ENCODE measurements at places on chromosomes 1 and 21.

- DNase-seq, result no peak
Measured at GRCh38 chr1:50080904-50081586, 27.7 kb upstream of the ELAVL4 start.

DNA sequence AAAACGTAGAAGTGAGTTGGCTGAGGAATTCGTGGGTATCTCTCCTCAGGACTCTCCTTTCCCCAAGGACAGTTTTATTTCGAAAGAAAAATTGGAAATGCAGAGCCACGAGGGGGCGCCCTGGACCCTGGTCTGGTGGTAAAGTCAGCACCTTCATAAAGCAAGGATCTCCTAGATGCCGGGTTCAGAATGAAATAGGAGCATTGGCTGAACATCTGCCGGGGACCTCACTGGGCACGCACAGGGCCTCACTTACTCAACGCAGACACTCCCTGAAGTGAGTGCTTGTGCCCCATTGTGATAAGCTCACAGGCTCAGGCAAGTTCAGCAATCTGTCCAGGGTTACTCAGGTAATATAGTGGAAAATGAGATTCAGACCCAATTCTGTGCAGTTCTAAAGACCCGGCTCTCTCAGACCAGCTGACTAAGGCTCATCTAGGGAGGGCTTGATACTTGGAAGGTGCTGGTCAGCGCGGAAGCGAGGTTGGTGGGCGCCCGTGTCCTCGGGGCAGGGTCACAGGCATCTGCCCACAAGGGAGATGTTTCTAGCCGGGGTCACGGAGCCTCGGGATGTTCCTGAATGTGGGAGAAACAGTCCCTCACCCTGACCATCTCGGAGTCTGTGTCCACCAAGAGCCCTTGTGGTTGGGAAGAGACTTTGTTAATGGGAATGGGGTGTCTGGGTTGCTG is 55.7 kb upstream of the ETV3 start:
- peak; percentile 32 for DNase-seq

DNA sequence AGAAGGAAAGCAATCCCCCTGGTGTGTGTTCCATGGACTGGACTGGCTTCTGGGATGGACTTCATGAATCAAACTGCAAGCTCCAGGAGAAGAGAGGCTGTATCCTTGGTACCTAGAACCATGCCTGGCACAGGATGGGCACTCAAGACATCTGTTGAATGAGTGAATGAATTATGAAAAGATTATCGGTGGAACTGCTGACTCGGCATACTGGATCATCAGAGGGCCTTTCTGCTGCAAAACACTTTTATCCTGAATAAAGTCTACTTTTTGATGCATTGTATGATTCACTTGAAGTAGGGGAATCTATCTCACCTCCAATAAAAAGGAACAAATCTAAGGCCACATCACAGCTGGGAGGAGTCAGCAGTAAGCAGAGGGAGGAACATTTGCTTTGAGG is 42.9 kb downstream of the DDX20 start:
- DNase-seq, result no peak

GRCh38 chr1:85581802-85582686 is 1.5 kb downstream of the CCN1 start:
- no peak for DNase-seq

DNA sequence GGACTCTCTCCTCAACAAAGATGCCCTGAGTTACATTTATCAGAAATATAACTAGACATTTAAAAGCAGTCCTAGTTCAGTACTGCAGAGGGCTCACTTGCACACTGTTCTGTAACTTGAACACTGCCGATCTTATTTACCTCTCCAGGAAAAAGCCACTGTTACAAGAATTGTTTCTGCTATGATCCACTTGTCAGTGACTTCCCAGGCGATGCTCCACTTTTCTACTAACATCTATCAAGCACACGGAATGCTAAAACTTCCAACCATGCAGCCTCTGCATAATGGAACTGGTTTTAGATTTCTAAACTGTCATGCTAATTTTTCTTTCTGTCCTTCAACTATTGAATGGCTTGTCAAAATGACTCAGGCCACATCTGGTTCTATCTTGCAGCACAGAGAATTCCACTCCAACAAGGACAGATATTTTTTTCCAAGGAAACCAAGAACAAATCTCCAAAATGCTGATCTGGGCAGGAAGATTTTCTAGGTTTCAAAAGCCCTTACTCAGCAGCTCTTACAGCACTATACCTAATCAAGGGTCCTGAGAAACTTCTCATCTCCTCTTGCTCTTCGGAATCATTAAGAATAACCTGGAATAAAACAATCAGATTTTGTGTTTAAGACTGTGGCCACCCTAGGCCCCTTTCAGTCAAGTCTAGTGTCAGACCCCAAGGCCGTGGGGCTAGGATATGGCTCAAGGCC is 9.9 kb downstream of the SEC16B start:
- DNase-seq, result no peak

DNA sequence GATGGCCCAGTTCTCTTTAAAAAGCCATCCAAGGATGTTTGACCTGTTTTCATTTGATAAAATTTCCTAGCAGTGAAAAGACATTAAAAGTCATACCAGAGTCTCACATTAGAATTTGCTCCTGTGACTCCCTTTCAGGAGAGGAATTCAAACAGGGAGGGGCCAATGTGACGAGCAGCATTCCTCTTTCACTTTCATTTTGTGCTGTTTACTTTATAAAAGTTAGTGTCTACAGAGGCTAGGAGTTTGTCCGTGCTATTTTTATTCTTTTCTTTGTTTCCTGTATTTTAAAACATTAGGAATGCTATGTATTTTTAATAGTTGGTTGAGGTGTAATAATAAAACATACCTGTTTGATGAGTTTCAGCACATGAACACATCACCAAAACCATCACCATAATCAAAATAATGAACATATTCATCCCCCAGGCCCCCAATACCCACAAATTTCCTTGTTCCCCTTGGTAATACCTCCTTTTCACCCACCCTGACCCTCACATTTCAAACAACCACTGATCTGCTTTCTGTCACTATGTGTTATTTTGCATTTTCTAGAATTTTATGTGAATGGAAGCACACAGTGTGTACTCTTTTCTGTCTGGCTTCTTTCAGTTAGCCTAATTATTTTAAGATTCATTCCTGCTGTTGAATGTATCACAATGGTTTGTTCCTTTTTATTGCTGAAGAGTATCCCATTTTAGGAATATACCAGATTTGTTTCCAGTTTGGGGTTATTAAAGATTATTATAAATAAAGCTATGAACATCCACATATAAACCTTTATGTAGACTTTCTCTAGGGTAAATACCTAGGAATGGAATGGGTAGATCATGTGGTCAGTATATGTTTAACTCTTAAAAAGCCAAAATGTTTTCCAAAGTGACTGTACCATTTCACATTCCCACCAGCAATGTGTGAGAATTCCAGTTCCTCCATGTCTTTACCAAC is 129.5 kb downstream of the TENT5C start:
- DNase-seq, result no peak

- DNase-seq, result no peak
Measured at GRCh38 chr1:230261928-230262650, 164.0 kb downstream of the PGBD5 start.

GRCh38 chr1:93056214-93056613 is 22.9 kb upstream of the MTF2 start:
- DNase-seq, result no peak

DNA sequence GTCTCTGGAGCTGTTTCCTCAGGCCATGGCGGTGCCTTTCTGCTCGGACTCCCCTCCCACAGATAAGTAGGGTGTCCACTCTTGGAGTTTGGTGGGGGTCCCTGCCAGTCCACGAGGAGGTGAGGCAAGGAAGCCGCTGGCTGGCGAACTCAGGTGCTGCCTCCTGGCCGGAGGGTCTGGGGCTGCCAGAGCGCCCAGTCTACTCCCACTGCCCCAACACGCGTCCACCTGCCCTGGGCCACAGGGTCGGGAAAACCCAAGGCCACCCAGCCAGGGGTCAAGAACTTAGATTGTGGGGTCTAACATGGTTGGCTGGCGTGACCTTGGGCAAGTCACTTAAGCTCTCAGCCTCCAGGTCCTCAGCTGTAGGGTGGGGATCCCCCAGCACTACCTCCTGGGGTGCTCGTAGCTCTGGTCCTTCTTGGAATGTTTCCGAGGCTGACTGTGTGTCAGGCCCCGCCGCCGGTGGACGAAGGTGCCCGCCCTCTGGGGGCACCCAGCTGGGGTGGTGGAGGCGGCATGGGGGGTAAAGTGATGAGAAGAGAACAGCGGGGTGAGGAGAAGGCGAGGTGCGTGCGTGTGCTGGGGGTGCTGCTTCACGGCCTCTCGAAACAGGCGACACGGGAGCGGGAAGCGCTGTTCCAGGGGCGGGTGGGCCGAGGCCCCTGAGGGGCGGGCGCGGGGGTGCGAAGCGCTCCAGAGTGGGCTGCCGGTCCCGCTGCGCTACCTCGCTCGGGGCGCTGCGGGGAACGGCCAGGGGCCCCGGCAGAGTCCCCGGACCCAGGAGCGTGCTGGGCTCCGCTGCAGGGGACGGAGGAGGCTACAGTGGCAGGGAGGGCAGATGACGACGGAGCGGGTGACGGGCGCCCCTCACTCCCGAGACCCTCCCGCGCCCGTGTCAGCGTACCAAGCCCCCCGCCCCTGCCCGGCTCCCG is 1.2 kb downstream of the SH2D5 start:
- DNase-seq, result no peak

- DNase-seq, result no peak
Measured at GRCh38 chr1:25486602-25487001, 55.9 kb downstream of the MACO1 start.

- DNase-seq, result no peak
Measured at GRCh38 chr21:38208118-38208517, 48.7 kb upstream of the KCNJ15 start.

DNA sequence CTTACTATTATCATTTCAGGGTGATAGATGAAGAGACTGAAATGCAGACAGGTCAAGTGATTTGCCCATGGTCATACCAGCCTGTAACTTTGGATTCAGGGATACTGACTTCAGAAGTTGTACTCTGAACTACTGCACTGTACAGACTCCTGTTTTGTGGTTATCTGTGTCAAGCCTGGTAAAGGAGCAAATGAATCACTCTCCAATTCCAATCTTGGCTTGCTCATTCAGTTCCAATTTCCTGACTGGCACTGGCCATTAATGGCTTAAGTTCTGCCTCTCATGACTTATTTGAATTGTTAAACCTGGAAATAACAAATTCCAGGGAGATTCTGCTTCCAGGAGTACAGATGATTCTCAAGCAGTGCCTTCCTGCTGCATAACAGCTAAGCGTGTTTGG is 45.4 kb upstream of the PLD5 start:
- no peak for DNase-seq

DNA sequence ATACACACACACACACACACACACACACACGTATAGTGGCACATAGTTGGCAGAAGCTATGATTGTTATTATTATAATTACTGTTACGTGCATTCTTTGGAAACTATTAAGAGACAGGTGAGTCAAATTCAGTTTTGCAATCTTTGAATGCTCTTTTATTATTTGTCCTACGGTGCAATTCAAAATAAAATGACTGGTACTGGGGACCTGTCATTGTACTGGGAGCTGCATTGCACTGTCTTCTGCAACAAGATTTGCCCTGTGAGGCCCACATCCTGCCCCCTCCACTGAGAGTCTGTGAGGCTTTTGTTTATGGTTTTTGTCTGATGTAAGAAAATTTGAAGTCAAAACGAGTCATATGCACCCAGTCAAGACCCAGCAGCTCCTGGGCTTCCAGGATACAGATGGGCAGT is 1.9 kb downstream of the LY9 start:
- peak; percentile 35 for DNase-seq

DNA sequence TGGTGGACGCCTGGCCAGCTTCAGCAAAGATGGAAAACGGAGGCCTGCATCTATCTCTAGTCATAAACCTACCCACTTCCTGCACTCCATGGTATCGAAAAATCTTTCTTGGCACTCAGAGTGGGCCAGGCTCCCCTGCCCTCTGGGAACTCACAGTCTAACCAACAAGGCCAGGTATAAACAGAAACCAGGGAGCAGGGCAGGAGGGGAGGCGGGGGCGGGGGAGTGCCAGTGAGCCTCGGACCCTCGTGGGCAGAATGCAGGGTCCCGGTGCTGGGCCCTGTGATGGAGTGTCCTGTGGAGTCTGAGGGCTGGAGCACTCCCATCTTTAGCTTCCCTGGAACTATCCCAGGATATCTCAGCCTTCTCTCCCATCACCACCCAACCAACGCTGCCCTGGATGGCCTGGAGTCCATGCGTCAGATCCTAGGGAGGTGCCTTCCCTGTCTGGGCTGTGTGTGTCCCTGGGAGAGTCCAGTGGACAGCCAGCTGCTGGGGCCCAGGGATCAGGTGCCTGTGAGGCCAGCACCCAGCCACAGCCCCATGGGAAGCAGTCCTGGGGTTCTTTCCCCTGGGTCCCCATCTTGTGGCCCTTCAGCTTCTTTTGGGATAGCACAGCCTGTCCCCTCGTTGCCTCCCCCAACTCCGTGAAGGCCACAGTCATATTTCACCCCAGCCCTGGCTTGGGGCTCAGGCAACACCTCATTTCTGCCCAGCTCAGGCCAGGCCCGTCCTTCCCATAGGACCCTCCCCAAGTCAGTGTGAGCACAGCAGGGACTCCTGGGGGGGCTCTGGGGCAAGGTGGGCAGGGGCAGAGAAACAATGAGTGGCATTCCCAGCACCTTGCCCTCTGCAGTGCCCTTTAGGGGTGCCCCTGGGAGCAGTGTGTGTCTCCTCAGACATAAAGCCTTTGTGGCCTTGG is 1.1 kb upstream of the EPS8L3 start:
- no peak for DNase-seq

- no peak for DNase-seq
Measured at GRCh38 chr1:229848752-229849677, 218.0 kb upstream of the GALNT2 start.

GRCh38 chr1:71792264-71792663 is 490.1 kb downstream of the NEGR1 start:
- DNase-seq, result no peak

- no peak for DNase-seq
Measured at GRCh38 chr1:236751935-236752334, 43.2 kb upstream of the MTR start.

DNA sequence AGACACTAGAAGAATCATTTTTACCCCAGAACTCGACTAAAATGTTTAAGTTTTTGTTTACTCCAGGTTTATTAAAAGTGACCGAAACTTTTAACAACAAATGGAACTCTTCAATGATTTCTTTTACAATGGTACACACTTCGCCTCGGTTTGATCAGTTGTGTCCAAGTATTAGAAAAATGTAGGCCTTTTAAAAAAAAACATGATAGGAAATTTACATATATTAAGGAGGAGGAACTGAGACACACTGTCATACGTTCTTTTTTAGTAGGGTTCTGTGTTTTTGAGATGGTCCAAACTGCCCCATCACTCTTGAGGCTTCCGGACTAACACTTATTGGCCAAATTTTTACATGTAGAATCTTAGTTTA is 1.3 kb downstream of the PRDM2 start:
- DNase-seq, result no peak

DNA sequence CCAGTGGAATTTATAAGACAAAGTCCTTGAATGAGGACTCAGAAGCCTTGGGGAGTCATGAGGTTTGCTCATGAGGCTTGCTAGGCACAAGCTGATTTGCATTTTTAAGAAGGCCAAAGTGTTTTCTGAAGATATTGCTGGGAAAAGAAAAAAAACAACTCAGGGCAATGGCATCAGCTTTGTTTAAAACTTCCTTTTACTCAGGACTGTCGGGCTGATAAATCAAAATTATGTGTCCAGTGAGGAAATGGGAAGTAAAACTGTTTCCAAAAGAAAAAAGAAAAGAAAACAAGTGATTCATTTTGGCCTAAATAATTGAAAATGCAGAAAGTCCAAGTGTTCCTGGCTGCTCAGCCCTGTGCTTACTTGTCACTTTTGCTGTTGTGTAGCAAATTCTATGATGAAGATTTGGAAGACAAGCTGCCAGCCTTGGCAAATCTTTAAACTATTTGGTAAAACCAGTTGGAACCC is 282.4 kb downstream of the HLX start:
- DNase-seq, result no peak

Measured in stimulated activated CD8-positive, alpha-beta memory T cell treated with anti-CD3 and anti-CD28 coated beads, Interleukin-7, amount 100 ng/mL, for 48 hours (primary cell).